ENCODE measurements at places on chromosomes 1 and 21. TPM values are rescaled to one million over a fixed set of nuclear protein-coding genes. Genes with fewer than 3 reads are reported as not detected.

The CSF3R gene
- 21.6 TPM for total RNA-seq

The RNF186 gene
- not detected for total RNA-seq

The CALML6 gene
- total RNA-seq = not detected

GRCh38 chr1:35661474-35661795 lies 20.1 kb upstream of the PSMB2 start:
- H3K4me3 ChIP-seq = no peak overlapping the region
- no peaks in the 10 kb centered on the region for H3K4me1 ChIP-seq
- no peaks in the 10 kb centered on the region for H3K36me3 ChIP-seq
- H3K27ac ChIP-seq = no peak overlapping the region
- no peak for DNase-seq

GRCh38 chr21:44836666-44837471 lies 19.0 kb upstream of the SUMO3 start:
- H3K36me3 ChIP-seq = no peaks in the 10 kb centered on the region
- H3K27me3 ChIP-seq = no peaks in the 10 kb centered on the region
- DNase-seq = no peak
- no peak overlapping the region for H3K27ac ChIP-seq
- no peak overlapping the region for H3K4me3 ChIP-seq
- H3K4me1 ChIP-seq = peaks cover 5% of the 10 kb centered on the region

DNA sequence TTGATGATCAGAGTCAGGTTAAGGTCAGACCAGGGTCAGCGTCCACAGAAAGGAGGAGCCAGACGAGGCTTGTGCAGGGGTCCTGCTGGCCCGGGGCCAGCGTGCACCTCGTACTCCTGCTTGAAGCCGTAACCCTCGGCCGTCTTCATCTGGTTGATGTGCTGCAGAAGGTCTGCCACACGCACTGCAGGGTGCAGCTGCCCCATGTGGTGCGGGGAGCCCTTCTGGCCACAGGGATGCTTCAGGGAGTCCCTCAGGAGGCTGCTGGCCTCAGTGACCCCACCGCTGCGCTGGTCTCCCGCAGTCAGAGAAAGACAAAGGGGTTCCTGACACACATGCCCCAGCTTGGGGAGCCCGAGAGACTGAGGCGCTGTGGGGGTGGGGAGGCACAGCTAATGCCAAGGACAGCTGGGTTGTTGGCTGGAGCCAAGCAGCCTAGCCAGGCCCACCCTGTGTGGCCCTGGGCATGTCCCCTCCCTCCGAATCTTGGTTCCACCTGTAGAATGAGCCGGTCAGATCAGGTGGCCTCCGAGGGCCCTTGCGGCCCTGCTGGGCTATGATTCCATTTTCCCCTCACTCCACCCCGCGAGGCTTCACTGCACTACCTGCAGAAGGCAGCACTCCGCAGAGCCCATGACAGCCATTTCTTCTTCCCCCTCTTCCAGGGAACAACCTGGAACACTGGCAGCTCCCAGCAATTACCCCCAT lies 251.9 kb downstream of the PTPRU start:
- H3K27ac ChIP-seq = no peak overlapping the region
- no peaks in the 10 kb centered on the region for H3K4me1 ChIP-seq
- DNase-seq = no peak
- no peaks in the 10 kb centered on the region for H3K27me3 ChIP-seq
- no peak overlapping the region for H3K4me3 ChIP-seq

- H3K4me3 ChIP-seq = no peak overlapping the region
- no peaks in the 10 kb centered on the region for H3K4me1 ChIP-seq
- H3K27ac ChIP-seq = no peak overlapping the region
- no peaks in the 10 kb centered on the region for H3K27me3 ChIP-seq
Measured at GRCh38 chr21:31604591-31605190, 54.8 kb upstream of the SOD1 start.

GRCh38 chr21:19935467-19935866 lies 1062.7 kb upstream of the NCAM2 start:
- H3K27ac ChIP-seq = no peak overlapping the region
- no peaks in the 10 kb centered on the region for H3K4me1 ChIP-seq
- H3K36me3 ChIP-seq = no peaks in the 10 kb centered on the region
- H3K27me3 ChIP-seq = no peaks in the 10 kb centered on the region
- DNase-seq = no peak
- H3K4me3 ChIP-seq = no peak overlapping the region

All from tibial nerve (tissue), 4 donors.